Stimulated activated CD4-positive, alpha-beta T cell treated with anti-CD3 and anti-CD28 coated beads, Interleukin-4, amount 100 ng/mL, for 1 hour (primary cell): ENCODE measurements at places on chromosomes 7 and 10.

GRCh38 chr7:106177738-106178592 is 65.9 kb upstream of the SYPL1 start:
- DNase-seq: no peak

- no peak for DNase-seq
These were observed 9.7 kb downstream of the DYNC1I1 start for GRCh38 chr7:95781961-95782586.

GRCh38 chr10:30238836-30239235 is 110.2 kb downstream of the MTPAP start:
- DNase-seq: no peak

GRCh38 chr7:81884817-81885216 is 115.0 kb upstream of the HGF start:
- DNase-seq: no peak

GRCh38 chr10:34704526-34705184 is 110.4 kb downstream of the PARD3 start:
- DNase-seq: no peak

GRCh38 chr10:17026686-17027485 is 102.7 kb downstream of the CUBN start:
- DNase-seq: peak; percentile 57

- DNase-seq: no peak
These were observed 50.4 kb upstream of the PLEKHA1 start for GRCh38 chr10:122323941-122324675.

- DNase-seq: no peak
These were observed 85.4 kb downstream of the MKX start for GRCh38 chr10:27660268-27660667.

DNA sequence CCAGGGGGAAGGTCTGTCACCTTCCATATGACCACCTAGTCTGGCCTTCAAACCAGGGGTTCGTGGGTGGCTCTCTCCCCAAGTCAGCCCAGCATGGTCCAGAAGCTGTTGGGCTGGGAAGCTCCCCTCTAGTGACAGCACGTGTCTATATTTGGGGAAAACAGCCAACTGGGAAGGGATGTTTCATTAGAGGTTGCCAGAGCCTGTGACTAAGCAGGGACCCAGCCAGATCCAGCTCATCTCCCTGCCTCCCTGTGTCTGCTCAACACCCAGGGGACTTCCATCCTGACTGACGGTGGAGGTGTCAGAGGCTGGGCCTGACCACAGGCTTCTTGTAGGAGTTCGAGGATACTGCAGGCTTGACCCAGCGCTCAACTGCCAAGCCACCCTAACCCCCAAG is 10.5 kb downstream of the STYXL1 start:
- no peak for DNase-seq

DNA sequence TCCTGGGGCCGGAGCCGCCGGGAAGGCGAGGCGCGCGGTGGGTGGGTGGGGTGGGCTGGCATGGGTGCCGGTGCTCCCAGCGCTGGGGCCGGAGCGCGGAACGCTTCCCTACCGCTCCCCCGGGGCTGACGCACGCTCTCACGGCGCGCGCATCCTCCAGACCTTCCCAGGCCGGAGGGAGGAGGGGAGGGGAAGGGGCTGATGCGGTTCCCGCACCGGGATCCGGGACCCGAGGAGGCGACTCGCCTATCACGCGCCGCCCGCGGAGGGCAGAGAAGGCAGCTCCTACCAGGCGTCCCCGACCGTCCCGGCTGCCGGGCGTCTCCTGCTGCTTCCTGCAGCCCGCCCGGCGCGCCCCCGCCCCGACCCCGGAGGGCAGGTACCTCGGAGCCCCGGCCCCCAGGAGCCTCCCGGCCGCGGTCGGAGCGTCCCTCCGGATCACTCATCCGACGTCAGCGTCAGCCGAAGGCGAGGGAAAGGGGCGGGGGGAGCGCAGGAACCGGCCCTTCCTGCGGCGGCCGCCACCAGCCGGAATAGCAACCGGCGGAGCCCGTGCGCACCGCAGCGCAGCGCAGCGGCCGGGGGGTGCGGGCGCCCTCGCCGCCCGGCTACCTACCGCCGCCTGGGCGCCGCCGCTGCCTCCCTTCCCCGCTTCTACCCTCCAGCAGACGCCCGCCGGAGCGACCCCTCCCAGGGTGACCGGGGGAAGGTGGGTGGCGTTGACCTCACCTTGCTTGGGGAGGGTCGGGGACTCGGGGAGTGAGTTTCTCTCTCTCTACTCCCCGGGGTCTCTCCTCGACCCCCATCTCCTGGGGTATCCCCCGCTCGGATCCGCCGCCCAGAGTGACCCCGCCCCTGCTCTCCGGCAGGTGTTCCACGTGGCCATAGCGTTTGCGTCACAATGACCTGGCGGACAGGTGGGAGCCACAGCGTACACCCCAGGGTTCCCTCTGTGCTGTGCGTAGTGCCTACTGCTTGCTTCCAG is at the start of gene ICA1:
TSS of gene ICA1 (minus strand) at position 457 of the 985 bp plus-strand sequence. CDS start 26,241 bp downstream, outside the sequence.
- peak; percentile 16 for DNase-seq

DNA sequence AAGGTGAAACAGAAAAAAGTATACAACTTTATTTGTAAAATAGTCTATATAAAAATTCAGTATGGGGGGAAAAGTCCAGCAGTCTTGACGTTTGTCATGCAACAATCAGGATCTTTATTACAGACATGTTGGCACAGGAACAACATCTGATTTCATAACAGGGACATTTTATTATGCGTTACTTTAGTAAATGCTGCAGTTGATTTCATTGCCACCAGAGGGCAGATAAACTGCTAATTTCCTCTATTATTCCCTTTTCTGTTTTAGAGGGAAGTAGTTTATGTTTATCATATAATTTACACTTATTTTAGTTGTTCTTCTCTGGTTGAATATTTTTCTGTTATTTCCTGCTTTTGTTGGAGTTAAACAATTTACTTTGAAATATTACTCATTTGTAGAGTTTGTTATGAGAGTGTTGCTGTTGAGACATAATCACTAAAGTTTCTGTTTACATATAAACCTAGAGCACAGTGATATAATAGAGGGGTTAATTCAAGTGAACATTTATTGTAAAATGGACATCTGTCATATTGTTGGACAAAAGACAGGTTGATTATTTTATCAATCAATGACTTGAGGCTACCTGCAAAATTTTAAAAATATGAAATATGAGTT is 3.3 kb downstream of the PLXDC2 start:
- no peak for DNase-seq

DNA sequence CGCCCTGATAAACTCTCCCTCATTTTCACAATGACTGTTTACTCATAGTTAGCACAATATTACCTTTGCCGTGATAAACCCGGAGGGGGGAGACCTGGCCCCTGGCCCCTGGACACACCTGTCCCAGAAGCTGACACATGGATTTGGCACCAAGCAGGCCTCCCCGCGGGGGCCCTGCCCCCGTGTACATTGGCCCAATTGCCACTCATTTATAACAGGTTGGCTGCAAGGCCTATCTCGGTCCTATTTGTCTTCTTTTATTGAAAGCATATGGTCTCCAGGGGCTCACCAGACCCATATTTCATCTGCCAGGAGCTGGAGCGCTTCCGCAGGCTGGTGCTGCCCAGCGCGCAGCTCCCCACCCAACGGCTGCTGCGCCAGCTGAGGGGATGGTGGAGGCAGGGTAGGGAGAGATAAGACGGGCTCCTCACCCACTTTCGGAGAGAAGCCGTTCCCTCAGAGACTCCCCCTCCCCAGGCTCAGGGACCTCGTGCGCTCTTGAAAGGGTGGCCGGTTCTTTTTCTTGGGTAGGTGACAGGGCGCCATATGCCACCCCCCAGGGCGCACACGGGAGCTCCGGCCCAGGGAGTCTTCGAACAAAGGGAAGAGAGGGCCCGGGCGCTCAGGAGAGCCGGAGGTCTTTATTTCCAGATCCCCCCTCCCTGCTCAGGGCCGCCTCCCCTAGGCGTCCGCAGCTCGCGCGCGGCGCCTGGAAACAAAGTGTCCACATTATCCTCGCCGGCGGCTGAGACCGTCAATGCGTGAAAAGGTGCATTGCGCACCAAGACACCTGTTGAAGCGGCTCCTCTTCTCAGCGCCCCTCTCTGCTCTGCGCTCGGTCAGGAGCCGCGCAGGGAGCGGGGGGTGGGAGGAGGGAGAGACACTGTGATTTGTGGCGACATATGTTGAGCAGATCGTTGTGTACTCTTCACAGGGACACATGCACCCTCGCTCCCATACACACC is 4.3 kb upstream of the NEUROG3 start:
- no peak for DNase-seq

GRCh38 chr10:106224676-106225075 is 939.8 kb downstream of the SORCS1 start:
- DNase-seq: no peak

GRCh38 chr10:97656777-97657176 is 16.3 kb downstream of the PI4K2A start:
- no peak for DNase-seq

- no peak for DNase-seq
These were observed 888.7 kb upstream of the ZWINT start for GRCh38 chr10:57249615-57250281.

- DNase-seq: no peak
These were observed 693.1 kb downstream of the PARD3 start for GRCh38 chr10:34121781-34122622.

DNA sequence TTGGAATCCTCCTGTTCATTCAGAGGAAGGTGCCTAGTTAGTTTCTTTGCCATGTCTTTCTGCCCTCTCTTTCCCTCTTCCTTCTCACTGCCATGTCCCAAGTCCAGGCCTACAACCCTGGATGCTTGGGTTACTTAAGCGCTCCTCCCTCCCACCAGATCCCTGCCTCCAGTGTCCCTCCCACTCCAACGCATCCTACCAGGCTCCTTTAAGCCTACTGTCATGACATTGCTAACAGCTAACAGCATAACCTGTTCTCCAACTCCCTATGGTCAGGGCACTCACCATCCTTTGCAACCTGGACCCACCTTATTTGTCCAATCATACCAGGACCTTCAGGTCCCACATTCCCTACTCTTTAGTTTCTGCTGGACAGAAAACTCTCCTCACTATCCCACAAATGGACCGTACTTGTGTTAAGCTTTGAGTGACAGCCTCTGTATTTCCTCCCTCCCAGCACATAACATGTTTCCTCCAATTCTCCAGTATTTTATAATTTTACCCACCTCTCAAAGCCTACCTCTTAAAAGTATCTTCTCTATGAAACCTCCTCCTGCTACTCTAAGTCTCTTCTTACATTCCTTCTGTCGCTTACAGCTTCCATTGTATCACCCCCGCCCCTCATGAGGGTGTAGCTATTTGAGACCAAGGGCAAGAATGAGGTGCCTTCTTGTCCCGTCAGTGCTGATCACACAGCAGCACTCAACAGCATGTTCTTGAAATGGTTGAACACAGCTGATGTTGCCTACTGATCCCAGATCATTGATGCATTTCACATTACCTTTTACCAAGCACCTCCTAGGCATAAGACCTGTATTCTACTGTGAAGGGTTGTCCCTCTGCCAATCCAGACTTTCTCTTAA is 1.7 kb downstream of the BLNK start:
- no peak for DNase-seq

DNA sequence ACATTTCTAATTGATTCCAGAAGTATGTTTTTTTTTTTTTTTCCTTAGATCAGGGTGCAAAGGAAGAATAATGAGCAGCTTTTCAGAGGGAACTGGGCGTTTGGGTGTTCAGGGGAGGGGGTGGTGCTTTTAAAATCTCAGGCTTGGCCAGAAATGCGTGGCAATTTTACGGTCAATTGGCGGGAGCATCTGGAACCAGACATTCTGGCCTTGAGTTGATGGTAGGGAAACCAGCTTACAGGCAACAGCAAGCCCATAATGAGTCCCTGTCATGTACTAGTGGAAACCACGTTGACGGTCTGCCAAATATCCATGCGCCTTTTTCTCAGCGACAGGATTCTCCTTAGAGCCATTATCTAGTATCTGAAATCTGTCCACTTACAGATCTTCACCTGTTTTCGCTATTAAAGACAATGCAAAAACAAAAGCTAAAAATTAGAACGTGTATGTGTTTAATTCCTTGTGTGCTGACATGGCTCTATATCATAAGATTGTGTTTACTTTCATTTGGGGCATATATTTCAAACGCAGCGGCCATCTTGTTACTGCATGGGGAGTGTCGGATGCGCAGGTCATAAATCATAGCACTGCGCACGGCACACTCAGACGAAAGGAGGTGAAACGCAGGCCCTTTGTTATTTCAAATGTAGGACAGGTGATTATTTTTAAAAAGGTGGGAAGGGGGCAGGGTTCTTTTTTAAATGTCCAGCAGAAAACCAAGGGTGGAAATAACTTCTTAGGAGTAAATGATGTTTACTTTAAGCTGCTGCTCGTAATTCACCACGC is 209.2 kb downstream of the AGMO start:
- DNase-seq: no peak

DNA sequence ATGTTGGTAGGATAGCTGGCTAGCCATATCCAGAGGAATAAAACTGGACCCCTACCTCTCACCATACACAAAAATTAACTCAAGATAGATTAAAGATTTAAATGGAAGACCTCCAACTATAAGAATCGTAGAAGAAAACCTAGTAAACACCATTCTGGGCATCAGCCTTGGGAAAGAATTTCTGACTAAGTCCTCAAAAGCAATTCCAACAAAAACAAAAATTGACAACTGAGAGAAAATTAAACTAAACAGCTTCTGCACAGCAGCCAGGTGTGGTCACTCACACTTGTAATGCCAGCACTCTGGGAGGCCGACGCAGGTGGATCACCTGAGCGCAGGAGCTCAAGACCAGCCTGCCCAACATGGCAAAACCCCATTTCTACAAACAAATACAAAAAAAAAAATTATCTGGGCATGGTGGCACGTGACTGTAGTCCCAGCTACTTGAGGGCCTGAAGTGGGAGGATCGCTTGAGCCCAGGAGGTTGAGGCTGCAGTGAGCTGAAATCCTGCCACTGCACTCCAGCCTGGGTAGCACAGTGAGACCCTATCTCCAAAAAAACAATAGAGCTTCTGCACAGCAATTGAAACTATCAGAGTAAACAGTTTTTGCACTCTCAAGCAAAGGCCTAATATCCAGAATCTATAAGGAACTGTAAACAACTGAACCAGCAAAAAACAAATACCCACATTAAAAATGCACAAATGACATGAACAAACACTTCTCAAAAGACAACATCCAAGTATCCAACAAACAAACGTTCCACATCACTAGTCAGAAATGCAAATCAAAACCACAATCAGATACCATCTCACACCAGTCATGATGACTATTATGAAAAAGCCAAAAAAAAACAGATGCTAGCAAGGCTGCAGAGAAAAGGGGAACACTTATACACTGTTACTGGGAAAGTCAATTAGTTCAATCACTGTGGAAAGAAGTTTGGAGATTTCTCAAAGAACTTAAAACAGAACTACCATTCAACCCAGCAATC is 4.8 kb downstream of the CRPPA start:
- DNase-seq: no peak

- DNase-seq: no peak
These were observed 2.9 kb upstream of the ZNF467 start for GRCh38 chr7:149776289-149776688.

GRCh38 chr10:124414076-124414475 is 4.6 kb downstream of the OAT start:
- no peak for DNase-seq

DNA sequence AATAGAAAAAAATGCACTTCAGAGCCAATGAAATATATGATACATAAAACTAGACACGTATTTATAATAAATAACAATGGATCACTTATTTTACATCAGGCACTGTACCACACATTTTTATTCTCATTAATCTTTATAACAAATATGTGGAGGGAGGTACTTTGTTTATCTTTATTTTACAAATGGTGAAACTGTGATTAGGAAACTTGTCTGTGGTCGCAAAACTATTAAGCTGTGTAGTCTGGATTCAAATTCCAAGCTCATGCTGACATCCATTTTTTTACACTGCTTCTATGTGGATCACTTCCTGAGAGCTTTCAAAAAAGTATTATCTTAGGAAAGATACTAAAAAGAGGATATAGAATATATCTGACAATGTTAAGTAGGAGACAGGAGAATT is 978.6 kb downstream of the SORCS1 start:
- no peak for DNase-seq
